ENCODE measurements at places on chromosomes 2 and 18.

GRCh38 chr2:203534621-203535077 lies 452 bp downstream of the RAPH1 start:
- peak; percentile 2 for DNase-seq

- DNase-seq = no peak
Observed at GRCh38 chr2:215107216-215108056, 31.0 kb downstream of the ABCA12 start.

- peak; percentile 21 for DNase-seq
Observed at GRCh38 chr2:193841384-193842150, 1646.8 kb upstream of the TMEFF2 start.

DNA sequence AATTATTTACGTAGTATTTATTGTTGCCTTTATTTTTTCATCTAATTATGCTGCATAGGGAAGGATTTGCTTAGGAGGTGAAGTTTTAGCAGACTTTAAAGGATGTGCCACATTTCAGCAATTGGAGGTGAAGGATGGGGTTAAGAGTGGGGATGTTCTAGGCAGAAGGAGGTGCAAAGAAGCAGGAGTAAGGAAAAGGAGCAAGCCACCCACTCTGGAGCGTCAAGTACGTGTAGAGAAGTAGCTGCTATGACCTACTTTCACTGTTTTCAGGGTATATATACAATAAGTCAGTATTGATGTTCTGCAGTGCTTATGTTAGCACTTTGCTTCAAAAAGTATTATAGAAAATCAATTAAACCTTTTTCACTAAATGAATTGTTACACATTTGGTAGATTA lies 34.4 kb downstream of the ITGAV start:
- DNase-seq = no peak

DNA sequence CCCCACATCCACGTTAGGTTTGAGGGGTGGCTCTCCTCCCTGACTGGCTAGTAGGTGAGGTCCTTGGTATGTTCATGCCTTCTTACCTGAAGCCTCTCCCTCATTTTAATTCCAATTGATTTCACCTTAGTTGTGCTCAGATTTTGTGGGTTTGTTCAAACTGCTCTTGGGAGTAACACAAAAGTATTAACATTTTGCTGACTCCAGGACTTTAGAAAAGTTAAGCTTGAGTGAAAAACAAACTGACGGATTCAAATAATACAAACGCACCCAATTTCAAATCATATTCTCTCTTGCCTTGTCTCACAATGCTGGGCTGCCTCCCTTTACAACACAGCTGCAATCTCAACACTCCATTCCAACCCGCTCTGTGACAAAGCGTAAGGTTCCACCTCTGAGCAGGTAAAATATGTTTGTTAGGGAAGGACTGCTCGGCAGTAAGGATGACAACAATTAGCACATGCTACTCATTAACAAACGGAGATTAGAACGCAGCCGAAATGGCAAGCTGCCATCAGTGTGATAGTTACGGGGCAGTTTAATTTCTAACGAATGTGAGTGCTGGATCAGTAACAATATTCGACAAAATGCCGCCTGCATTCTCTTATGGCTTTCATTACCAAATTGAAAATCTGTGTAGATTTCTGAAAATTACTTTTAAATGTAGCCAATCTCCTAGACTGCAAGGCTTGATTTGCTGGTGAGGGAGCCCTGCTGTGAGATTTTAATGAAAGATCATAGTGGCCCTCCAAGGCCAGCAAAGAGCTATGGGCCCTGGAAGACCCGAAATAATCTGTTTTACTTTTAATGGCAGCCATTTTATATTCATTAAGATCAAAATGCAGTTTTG lies 730.6 kb upstream of the FANCL start:
- DNase-seq = no peak

GRCh38 chr18:26621161-26622026 lies 73.0 kb upstream of the KCTD1 start:
- DNase-seq = no peak

DNA sequence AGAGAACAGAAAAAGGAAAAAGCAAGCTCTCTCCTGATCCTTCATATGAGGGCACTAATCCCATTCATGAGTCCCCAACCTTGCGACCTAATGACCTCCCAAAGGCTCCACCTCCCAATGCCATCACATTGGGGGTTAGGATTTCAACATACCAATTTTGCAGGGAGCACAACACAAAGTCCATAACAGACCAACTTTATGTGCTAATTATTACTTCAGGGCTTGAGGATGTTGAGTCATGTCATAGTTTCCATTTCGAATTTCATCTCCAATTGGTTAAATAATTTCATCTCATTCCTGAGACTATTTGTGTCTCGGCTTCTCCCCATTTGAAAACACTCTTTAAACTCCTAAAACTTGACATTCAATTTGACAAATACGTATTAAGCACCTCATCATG lies 69.9 kb upstream of the KLF7 start:
- peak; percentile 25 for DNase-seq

DNA sequence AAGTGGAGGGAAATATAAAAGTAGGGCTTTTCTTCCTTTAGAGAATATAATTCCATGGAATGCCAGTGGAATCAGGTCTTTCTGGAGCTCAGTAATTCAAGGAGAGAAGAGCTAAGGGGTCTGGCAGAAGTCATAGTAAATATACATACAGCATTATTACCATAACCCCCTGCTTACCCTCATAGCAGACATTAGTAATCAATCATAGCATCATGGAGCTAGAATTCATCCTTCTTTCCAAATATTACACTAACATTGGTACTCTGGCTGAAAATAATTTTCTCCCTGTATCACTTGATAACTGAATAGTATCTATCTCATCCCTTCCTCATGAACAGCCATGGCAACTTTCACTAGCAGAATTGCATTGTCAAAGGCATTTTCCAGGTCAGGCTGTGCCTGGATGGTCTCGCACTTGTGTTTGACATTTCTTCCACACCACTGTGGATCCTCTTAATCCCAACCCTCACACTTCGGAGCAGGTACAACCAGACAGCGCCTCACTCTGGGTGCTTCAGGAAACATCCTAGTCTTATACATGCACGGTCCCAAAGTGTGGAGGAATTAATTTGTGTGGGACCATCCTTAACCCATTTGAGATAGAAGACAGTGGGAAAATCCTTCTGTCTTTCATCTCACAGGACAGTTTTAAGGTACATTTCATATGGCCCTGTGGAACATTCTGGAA lies 84.2 kb upstream of the SEC11C start:
- no peak for DNase-seq

GRCh38 chr2:65056215-65057053 lies at the start of gene CEP68:
CEP68 (plus strand) TSS chr2:65056416; CDS start chr2:65069445, 13,029 bp downstream.
- peak; percentile 97 for DNase-seq

DNA sequence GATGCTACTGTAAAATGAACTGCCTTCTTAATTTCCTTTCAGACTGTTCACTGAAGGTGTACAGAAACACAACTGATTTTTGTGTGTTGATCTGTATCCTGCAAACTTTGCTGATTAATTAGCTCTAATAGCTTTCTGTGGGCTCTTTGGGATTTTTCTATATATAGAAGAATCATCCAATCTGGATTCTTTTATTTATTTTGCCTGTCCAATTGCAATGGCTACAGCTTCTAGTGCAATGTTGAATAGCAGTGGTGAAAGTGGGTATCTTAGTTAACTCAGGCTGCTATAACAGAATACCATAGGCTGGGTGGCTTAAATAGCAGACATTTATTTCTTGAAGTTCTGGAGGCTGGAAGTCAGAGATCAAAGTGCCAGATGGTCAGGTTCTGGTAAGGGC lies 74.4 kb downstream of the ID2 start:
- no peak for DNase-seq

- no peak for DNase-seq
Observed at GRCh38 chr2:120964819-120965218, 229.2 kb downstream of the GLI2 start.

DNA sequence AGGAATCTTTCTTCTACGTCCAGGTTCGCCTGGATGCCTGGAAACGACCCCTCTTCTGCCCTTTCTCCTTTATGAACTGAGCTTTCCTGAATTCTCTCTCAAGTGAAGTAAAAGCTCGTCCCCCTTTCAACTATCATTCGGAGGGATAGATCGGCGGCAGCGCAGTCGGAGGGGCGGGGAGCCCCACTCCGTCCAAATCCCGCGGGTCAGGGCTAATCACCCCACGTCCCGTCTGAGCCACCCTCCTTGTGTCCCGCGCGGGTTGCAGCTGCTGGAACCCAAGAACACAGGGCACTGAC lies 367 bp downstream of the FBXO48 start:
- peak; percentile 5 for DNase-seq

GRCh38 chr2:96835830-96836229 lies 8.0 kb downstream of the ANKRD23 start:
- no peak for DNase-seq

- DNase-seq = no peak
Observed at GRCh38 chr2:128502638-128503246, 184.1 kb upstream of the HS6ST1 start.

DNA sequence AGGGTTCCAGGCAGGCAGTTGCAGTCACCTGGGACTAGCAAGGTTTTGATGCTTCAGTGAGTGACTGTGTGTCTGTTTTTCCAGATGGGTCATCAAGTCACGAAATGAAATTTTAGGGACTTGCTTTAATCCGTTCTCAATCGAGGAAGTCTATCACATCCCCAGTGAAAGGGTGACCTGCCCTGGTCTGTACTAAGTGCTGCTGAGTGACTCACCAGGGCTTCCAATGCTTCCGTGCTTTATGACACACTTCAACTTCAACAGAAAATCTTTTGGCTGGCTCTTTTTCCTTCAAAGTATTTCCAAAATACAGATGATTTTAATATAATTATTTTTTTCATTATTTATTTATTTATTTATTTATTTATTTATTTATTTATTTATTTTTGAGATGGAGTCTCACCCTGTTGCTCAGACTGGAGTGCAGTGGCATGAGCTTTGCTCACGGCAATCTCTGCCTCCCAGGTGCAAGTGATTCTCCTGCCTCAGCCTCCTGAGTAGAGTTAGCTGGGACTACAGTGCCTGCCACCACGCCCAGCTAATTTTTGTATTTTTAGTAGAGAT lies 18.4 kb downstream of the TFCP2L1 start:
- no peak for DNase-seq

- DNase-seq = no peak
Observed at GRCh38 chr2:181164699-181165098, 184.3 kb downstream of the UBE2E3 start.

DNA sequence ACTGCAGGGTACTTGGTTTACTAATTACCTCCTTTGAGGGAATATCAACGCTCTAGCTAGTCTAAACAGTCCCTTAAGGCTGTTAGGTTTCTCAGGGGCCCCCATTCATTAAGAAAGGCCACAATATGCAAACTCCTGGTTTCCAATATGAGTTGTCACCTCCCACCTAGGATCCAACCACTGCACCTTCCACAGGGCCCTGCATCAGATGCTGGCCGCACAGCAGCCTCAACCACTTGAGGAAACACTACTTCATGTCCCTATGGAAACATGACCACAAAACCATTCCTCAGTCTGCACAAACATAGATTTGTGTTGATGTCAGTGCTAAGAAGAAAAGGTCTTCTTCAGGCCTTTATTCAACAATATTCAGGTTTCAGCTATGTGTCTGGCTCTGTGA lies 40.9 kb downstream of the STAT4 start:
- no peak for DNase-seq
